Activated CD8-positive, alpha-beta memory T cell treated with anti-CD3 and anti-CD28 coated beads for 1 hour (primary cell): ENCODE measurements at places on chromosomes 6 and 20.
A peak's percentile ranks its signal among the peaks of the same experiment; 100 is the strongest.

- no peak for DNase-seq
Observed at GRCh38 chr6:4872841-4873240, 96.6 kb downstream of the CDYL start.

- DNase-seq: no peak
Observed at GRCh38 chr20:278181-278580, 12.4 kb downstream of the C20orf96 start.

- DNase-seq: no peak
Observed at GRCh38 chr6:24270011-24270410, 87.8 kb downstream of the DCDC2 start.

GRCh38 chr20:18287546-18287914 is 797 bp upstream of the ZNF133 start:
- no peak for DNase-seq

GRCh38 chr6:46137387-46137786 is 7.6 kb downstream of the ENPP4 start:
- no peak for DNase-seq

DNA sequence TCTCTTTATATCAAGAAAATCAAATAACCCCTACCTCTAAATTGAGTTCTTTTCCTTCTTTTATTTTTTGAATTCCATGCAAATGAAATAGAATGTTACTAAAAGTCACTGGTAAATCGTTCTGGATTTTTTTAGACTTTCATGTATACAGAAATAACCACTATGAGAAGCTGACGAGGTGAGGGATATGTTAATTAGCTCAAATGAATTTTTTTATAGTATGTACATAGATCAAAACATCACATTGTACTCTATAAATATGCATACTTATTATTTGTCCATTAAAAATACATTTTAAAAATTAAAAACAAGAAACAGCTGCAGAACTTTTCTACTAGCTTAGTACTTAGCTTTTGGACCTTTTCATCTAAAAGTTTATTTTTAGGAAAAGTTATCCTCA is 165.4 kb downstream of the DOK5 start:
- DNase-seq: no peak

DNA sequence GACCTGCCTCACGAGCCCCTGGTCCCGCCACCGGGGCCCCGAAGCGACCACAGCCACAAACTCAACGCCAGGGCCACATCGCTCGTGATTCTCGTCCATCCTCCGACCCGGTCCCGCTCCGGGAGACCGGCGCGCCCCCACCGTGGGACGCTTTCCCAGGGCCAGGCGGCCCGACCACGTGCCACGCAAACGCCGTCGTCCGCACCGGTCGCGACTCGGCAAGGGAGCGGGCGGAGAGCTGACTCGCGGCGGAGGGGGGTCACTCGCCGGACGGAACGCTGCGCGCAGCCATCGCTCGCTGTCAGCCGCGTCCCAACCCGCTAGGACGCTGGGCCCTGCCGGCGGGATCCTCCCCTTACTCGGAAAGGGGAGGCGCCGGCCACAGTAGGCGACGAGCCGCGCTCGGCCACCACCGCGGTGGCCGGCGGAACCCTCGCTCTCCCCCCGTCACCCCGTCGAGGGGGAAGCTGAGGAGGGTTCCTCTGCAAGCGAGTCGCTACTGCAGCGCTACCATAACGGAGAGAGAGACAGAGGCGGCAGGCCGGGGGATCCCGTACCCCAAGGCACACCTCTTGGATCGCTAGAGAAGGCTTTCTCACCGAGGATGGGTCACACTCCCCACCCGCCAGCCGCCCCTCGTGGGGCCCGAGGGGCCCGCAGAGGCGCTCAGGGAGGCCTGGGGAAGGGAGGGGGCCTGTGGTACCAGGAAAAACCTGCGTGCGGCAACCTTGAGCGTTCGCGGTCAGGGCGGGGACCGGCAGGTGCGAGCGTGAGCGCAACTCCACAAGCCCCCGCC is 511.8 kb upstream of the ZNF337 start:
- peak; percentile 3 for DNase-seq

GRCh38 chr20:4488407-4489339 is 233.0 kb upstream of the PRND start:
- no peak for DNase-seq

DNA sequence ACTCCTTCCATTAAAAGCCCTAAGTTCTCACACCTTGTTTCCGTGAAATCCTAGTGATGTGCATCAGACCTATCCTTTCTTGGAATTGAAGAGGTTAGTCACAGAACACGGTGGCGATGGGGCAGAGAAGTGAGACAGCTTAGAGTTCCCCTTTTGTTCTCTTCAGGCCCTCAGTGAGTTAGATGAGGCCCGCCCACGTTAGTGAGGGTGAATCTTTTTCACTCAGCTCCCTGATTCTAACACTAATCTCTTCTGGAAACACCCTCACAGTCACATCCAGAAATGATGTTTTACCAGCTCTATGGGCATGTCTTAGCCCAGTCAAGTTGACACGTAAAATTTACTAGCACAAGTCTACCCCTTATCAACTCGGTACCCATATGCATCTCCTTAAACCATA is 172.7 kb upstream of the NOX3 start:
- no peak for DNase-seq

- no peak for DNase-seq
Observed at GRCh38 chr6:21437581-21437980, 156.0 kb upstream of the SOX4 start.

GRCh38 chr6:56292505-56293181 is 45.3 kb upstream of the COL21A1 start:
- no peak for DNase-seq

GRCh38 chr6:130907687-130908086 is 80.5 kb downstream of the SMLR1 start:
- no peak for DNase-seq

DNA sequence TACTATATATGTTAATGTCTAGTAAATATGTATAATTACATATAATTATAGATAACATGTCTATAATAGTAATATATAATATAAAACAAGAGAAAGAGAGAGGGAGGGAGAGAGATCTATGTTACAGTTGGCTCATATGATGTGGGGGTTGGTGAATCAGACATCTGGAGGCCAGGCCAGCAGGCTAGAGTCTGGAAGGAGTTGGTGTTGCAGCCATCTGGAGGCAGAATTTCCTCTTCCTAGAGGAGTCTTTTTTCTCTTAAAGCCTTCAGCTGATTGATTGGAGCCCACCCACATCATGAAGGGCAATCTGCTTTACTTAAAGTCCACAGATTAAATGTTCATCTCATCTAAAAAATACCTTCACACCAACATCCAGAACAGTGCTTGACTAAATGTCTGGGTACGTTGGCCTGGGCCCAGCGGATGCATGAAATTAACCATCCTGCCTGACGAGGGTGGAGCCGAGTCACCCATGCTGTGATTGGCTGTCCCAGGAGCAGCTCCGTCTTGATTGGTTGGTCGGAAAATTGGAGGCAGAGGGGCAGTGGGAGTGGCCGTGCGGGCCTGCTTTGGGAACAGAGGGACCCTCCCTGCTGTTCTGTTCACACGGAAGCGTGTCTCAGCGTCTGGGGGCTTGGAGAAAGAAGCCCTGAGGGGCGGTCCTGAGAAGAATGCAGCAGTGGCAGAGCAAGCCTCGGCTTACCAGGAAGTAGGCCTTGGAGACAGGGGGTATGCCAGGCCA is 392.4 kb downstream of the QKI start:
- no peak for DNase-seq

- DNase-seq: no peak
Observed at GRCh38 chr6:130076512-130076911, 58.1 kb downstream of the L3MBTL3 start.

GRCh38 chr20:19750101-19750606 is 7.9 kb upstream of the RIN2 start:
- DNase-seq: no peak

- no peak for DNase-seq
Observed at GRCh38 chr20:25313593-25313992, 65.7 kb downstream of the PYGB start.

GRCh38 chr6:28399350-28400121 is at the start of gene ZSCAN12:
Gene ZSCAN12, minus strand, starts transcription at chr6:28399747. Its CDS starts 1,342 bp downstream, at chr6:28398405.
- DNase-seq: peak; percentile 73

DNA sequence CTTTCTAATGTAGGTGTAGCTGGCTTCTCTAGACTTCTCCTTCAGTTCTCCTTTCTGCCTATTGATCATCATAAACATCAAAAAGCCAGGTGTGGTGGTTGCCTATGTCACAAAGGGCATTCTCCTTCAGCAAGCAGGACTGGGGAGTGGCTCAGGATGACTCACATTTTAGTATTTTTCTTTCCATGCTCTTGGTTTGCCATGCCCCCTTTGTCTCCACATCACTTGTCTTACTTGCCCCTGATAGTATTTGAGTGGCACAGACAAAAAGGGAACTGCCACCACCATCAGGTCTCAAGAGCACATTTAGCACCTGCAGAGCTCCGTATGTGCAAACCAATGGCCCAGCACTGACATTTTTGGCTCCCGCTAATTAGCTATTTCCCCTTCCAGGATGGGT is 698.8 kb downstream of the DHX35 start:
- DNase-seq: no peak

DNA sequence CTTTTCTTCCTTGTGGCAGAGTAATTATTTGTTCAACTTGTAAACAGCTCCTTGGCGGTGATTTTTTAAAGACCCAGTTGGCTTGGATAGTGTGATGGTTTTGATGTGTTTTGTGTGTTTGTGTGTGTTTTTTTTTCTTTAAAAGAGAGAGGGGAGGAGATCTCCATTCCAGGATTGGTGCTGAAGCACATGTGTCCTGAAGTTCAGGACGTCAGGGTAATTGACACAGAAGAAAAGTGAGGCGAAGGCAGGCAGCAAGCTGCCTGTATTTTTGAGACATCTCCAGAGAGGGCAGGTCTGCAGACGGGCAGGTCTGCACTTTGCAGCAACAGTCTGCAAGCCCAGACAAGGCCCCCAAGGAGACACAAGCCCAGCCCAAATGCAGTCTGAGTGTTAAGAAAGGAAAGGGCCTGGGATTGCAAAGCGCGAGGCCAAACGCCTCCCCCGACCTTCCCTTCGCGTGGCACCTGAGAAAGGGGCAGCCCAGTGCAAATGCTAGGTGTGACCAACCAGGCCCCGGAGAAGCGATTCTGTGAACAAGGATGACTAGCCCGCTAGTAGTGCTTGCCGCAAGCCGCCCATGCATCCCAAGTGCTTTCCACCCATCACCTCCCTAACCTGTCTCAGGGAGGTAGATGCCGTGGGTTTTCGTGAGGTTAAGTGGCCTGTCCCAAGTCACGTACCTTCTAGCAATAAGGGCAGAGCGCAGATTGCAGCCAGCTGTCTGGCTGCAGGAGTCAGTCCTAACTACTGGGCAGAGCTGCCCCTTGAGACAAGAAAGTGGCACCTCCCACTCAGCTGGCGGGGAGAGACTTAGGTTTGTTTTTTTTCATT is 230.5 kb downstream of the ZMYND8 start:
- no peak for DNase-seq

DNA sequence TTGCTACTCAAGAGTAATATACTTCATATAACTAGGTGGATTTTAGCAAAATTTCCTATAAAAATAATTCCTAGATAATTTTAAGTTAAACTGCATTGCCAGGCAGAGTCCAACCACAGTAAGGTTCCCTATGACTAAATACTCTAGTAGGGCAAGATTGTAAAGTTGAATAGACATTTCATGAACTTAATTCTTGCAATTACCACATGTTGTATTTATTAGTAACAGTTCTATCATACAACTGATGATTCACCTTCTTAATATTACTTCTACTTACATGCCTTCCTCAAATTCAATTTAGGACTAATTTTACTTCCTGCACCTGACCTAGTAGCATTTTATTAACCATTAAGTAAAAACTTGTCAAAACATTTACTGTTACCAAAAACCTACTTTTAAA is 266.7 kb upstream of the THEMIS start:
- DNase-seq: no peak

DNA sequence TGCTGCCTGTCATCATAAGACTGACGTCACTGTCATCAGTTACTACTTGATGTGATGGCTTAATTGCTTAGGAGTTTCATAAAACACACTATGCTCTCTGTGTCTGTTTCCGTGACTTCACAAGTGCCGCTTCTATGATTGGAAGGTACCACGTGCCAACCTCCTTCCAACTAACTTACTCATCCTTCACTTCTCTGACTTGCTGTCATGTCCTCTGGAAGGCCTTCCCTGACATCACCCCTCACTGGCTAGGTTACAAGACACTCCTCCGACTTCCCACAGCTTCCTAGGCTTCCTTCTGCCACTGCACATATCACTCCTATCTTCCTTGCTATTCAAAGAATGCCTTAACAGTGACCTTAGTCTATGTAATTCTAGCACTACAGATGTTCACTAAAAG is 20.4 kb downstream of the SERINC3 start:
- DNase-seq: no peak

DNA sequence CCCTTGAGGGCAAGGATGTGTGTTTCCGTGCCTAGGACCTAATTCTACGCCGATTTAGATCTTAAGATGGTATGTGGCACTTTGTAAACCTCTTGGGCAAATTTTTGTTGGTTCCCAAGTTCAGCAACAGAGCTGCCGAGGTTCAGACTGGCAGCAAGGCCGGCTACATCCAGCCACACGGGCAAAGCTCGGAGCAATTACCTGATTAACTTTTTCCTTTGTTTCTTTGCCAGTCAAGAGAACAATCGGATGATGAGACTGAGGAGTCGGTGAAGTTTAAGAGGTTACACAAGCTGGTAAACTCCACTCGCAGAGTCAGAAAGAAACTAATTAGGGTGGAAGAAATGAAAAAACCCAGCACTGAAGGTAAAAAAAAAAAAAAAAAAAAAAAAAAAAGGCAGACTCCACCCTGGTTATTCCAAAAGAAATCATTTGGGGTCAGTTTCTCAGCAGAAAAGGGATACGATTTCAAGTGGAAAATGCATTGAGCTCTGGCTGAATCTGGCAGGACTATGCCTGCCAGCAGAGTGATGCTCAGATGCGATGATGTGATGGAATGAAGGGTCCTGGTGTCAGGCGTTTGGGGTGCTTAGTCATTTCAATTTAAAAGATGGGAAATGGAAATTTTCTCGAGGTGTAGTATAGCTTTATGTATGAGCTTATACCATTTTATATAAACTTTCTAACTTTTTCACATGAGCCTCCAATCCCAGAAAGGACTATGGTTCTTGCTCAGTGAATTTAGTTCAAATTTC is 171.6 kb downstream of the SASH1 start:
- no peak for DNase-seq

GRCh38 chr20:1912053-1912452 is 16.8 kb downstream of the SIRPA start:
- no peak for DNase-seq

- DNase-seq: peak; percentile 50
Observed at GRCh38 chr20:47610247-47610944, 108.7 kb downstream of the NCOA3 start.

DNA sequence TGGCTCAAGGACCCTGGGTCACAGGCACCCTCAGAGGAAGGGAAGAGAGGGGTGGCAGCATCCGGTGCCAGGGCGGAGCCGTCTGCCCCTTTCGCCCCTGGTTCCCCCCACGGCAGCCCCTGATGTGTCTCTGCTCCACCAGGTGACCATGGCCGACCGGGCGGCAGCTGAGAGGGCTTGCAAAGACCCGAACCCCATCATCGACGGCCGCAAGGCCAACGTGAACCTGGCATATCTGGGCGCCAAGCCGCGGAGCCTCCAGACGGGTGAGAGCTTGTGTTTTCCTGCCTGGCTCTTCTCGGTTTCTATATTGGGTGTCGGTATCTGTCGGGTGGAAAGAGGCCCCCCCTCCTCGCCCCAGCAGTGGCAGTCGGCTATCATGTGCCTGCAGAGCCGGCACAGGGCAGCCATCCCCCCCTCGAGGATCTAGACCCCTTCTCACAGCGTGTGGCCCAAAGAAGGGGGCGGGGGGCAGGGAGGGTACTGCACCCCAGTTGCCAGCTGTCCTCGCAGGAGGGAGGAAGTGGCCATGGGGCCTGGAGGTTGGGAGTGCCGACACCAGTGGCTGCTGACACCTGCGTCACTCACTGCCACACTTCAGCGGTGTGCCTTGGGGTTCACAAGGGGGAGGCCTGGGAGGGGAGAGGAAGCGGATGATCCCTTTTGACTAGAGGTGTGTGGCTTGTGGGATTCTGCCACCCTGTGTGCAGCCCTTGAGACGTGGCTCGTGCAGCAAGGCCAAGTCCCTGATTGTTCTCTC is 1.5 kb downstream of the RBM38 start:
- peak; percentile 78 for DNase-seq
